ENCODE measurements at places on chromosomes 5 and 9. TPM values are rescaled to one million over a fixed set of nuclear protein-coding genes. Genes with fewer than 3 reads are reported as not detected.

Gene HAUS6
- total RNA-seq = 48.7 TPM

GRCh38 chr5:140883927-140884697, 2.2 kb downstream of the PCDHA13 start:
- peak; percentile 31 for DNase-seq
- no peaks in the 10 kb centered on the region for H3K36me3 ChIP-seq
- no peaks in the 10 kb centered on the region for H3K27me3 ChIP-seq

Gene SPACA9
- total RNA-seq = 0.78 TPM

Gene GNPDA1
- 117 TPM for total RNA-seq

DNA sequence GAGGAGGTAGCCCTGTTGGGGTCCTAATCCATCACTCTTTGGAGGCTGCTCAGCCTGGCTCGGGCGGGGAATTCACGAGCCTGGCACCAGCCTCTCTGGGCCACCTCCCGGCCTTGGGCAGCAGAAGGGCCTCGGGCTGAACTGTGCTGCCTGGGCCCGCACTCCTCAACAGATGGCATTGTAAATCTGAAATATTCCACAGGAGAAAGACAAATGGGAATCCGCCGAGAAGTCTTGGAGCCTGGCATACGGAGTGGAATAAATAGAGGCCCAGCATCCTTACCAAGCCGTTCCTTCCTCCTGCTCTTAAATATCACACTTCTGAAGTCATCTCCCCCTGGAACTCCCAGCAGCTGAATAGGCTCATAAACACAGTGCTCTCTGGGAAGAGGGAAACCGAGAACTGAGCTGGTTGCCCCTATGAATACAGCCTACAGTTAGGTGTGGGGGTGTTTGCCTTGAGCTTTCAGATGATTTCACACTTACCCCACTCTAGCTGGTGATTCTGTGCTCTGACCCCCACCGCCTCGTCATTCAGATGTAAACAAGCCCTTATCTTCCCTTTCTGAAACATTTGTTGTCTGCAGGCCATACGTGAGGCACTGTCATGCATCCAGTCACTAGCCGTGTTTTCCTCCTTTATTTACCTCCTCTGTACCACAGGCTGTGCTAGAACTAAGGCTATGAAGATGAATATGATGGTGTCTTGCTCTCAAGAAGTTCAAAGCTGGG, 455.0 kb upstream of the CLINT1 start:
- H3K36me3 ChIP-seq = no peaks in the 10 kb centered on the region
- H3K4me1 ChIP-seq = peaks cover 18% of the 10 kb centered on the region
- H3K4me3 ChIP-seq = no peak overlapping the region
- DNase-seq = peak; percentile 28
- H3K27me3 ChIP-seq = no peaks in the 10 kb centered on the region
- H3K27ac ChIP-seq = no peak overlapping the region

DNA sequence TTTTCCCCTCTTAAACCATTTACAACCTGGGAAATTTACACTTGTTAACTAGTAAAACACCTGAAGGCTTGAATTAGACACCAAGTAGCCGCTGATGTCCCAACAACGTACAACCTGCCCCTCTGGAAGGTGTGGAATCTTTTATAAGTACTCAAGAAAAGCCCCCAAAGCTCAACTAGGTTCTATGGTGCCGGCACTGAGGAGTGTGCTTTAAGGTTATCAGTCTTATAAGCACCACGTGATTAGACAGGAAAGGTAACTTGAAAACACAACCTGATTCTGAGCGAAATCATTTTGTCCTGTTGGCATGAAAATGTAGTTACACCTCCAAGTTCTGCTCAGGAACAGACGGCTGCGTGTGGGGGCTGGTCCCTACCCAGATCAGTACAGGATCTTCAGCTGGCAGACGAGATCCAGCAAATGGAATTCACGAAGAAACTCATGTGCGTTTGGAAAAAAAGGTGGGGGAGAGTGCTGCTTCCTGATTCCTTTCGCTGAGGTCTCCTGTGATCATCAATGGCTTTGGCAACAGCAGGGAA, 195.5 kb downstream of the MEF2C start:
- DNase-seq = peak; percentile 34
- H3K4me1 ChIP-seq = peaks cover 77% of the 10 kb centered on the region
- peak overlapping the region; percentile 43 for H3K4me3 ChIP-seq
- no peaks in the 10 kb centered on the region for H3K36me3 ChIP-seq
- H3K27ac ChIP-seq = no peak overlapping the region

GRCh38 chr9:20200991-20201431, 412.2 kb upstream of the SLC24A2 start:
- no peaks in the 10 kb centered on the region for H3K36me3 ChIP-seq
- H3K27ac ChIP-seq = no peak overlapping the region
- DNase-seq = no peak
- H3K4me3 ChIP-seq = no peak overlapping the region
- H3K4me1 ChIP-seq = peaks cover 16% of the 10 kb centered on the region
- no peaks in the 10 kb centered on the region for H3K27me3 ChIP-seq

Gene IFNA13
- not detected for total RNA-seq

- no peaks in the 10 kb centered on the region for H3K36me3 ChIP-seq
- H3K27ac ChIP-seq = no peak overlapping the region
- DNase-seq = no peak
- no peaks in the 10 kb centered on the region for H3K27me3 ChIP-seq
Observed at GRCh38 chr5:118596255-118596654, 392.1 kb downstream of the DTWD2 start.

DNA sequence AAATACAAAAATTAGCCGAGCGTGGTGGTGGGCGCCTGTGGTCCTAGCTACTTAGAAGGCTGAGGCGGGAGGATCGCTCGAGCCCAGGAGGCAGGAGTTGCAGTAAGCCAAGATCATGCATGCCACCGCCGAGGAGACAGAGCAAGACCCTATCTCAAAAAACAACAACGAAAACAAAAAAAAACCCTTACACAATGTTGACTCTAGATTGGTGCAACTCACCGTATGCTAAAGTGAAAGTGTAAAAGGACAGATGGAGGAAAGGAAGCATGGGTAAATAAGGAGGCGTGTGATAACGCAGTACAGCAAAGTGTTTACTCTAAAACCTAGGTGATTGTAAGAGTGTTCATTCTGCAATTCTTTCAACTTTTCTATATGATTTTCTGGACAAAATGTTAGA, 15.9 kb upstream of the RUFY1 start:
- peaks cover 11% of the 10 kb centered on the region for H3K4me1 ChIP-seq
- H3K27me3 ChIP-seq = no peaks in the 10 kb centered on the region
- DNase-seq = no peak
- H3K4me3 ChIP-seq = no peak overlapping the region
- H3K36me3 ChIP-seq = no peaks in the 10 kb centered on the region
- no peak overlapping the region for H3K27ac ChIP-seq

Gene PCDHGB1
- total RNA-seq = 8.9 TPM

GRCh38 chr5:1868886-1869475, 13.7 kb downstream of the IRX4 start:
- no peak overlapping the region for H3K27ac ChIP-seq
- H3K36me3 ChIP-seq = no peaks in the 10 kb centered on the region
- H3K4me3 ChIP-seq = no peak overlapping the region
- H3K4me1 ChIP-seq = 0 out of 2 replicates have a peak, but pooled peaks cover 3% of the 10 kb centered on the region
- peaks cover 15% of the 10 kb centered on the region for H3K27me3 ChIP-seq
- no peak for DNase-seq

Gene GABRA1
- 0.16 TPM for total RNA-seq

Gene SLC6A18
- total RNA-seq = not detected

DNA sequence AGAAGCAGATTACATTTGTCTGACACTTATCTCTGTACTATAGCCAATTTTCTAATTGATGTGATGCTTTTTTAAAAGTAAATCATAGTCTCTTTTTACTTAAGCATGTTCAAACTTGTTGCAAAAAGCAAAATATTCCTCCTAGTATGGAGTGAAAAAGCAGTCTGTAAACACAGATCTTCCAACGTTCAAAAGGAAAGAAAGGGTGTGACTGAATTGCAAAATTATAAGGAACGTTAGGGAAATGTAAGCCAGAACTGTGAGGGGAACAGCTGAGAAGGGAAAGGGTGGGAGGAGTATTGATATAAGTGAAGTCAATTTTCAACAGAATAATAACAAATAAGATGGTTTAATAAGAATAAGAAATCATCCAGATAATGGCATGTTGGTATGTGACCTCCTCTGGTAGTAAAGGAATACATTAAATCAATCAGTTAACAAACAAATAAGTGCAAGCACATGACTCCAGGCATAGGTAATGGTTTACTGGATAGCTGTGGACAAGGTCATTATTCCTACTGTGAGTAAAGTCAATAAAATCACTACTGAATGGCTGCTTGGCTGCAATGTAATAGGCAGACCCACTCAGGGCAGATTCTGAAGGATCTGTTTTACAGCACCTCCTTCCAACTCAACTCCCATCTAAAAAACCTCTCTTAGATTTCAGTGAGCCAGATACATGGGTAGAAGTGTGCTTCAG, 239.1 kb upstream of the NMUR2 start:
- no peak overlapping the region for H3K27ac ChIP-seq
- peaks cover 30% of the 10 kb centered on the region for H3K27me3 ChIP-seq
- peaks cover 21% of the 10 kb centered on the region for H3K4me1 ChIP-seq
- H3K36me3 ChIP-seq = no peaks in the 10 kb centered on the region

Gene NPR3
- total RNA-seq = 0.07 TPM

- no peak for DNase-seq
- H3K4me3 ChIP-seq = no peak overlapping the region
- no peaks in the 10 kb centered on the region for H3K4me1 ChIP-seq
Observed at GRCh38 chr9:94800424-94801117, 74.1 kb downstream of the AOPEP start.

- peaks cover 5% of the 10 kb centered on the region for H3K36me3 ChIP-seq
- H3K27me3 ChIP-seq = no peaks in the 10 kb centered on the region
- peaks cover 35% of the 10 kb centered on the region for H3K4me1 ChIP-seq
- peak overlapping the region; percentile 95 for H3K27ac ChIP-seq
- H3K4me3 ChIP-seq = peak overlapping the region; percentile 52
- DNase-seq = no peak
Observed at GRCh38 chr9:128099231-128099931, 28.1 kb downstream of the PTGES2 start.

Gene OMD
- total RNA-seq = not detected

Gene WHRN
- 8.9 TPM for total RNA-seq

DNA sequence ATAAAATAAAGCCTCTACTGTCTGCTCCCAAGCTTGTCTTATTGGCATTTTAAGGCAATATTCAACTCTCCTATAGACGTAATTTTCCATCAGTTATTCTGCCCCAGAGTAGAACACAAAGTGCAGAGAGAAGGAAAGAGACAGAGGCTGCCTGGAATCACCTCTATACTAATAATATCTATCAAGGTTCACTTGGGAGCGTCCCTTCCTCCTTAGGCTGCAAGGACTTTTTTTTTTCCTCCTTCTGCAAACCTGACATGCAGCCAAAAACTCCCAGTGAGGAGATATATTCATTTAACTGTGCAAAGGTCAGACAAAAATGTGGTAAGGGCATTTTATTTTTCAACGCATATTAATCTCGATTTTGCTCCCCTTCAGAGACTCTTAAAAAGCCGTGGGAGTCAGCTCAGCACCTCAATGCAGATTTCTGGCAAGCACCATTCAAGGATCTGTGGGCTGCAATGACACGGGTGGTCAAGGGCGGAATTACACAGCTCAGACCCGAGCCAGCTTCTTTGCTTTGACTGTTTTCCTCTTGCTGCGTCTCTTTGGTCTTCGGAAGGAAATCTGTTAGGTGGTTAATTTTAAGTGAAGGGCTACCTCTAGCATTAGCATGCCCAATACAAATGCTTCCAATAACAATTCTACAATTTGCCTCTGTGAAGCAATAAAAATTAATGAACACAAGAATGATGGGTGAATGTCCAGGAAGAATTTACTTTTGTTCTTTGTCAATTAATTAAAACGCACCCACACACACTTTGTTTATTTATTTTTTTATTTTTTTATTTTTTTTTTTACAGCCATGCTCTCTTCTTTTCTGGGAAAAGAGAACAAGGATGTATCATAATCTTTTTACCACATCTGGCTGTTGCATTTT, 587.7 kb upstream of the GRAMD2B start:
- peak overlapping the region; percentile 10 for H3K27ac ChIP-seq
- H3K27me3 ChIP-seq = no peaks in the 10 kb centered on the region
- H3K4me1 ChIP-seq = peaks cover 24% of the 10 kb centered on the region
- no peak overlapping the region for H3K4me3 ChIP-seq
- DNase-seq = peak; percentile 83

DNA sequence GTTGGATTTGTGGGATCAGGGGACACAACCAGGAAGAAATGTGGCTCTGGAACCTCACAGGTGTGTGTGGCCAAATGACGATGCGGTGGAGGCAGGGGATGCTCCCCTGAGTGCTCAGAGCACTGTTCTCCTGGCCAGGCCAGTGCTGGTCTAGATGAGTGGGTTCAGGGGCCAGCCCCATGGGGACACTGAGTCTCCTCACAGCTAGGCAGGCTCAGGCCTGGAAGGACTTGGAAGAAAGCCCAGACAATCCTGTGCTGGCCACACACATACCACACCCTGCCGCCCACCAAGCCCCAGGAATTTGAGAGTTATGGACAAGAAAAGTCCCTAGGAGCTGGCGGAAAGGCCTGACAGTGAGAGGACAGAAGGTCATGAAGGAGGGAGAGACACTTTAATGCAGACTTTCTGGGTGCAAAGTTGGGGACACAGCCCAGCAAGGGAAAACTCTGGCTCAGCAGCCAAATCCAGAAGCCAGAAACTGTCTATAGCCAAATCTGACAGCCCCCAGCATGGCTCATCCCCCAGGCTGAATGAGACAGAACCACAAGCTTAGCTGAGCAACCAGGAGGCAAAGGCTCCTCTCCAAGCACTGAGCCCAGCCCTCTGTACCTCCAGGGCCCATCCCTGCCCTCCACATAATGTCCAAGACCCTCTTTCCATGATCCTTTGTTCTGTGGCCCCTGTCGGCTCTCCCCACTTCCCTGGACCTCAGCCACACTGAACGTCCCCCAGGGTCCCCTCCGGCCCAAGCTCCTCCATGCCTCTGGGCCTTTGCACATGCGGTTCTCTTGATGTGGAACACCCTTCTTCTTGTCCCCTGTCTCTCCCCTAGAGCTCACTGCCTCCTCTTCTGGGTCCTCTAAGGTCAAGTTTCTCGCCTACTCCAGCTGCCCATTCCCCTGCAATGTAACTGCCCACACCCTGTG, 22.4 kb downstream of the LHX6 start:
- H3K4me3 ChIP-seq = no peak overlapping the region
- peaks cover 13% of the 10 kb centered on the region for H3K4me1 ChIP-seq
- no peaks in the 10 kb centered on the region for H3K36me3 ChIP-seq
